ENCODE measurements at places on chromosomes 5 and 9.

DNA sequence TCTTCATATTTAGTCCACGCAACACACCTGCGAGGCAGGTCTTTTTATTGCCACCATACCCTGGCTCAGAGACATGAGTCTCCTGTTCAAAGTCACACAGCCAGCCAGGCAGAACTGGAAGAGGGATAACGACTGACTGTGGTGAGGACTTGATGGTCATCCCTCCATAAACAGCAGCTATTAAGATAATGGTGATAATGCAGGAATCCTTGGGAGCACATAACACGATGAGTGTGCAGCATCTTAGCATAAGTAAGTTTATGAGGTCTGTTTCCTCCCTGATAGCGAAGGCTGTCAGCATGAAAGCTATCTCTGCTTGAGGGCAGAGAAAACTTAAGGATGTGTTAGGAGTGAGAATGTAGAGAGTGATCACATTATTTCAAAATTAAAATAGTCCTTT is 30.9 kb downstream of the KCTD16 start:
- no peak for DNase-seq

DNA sequence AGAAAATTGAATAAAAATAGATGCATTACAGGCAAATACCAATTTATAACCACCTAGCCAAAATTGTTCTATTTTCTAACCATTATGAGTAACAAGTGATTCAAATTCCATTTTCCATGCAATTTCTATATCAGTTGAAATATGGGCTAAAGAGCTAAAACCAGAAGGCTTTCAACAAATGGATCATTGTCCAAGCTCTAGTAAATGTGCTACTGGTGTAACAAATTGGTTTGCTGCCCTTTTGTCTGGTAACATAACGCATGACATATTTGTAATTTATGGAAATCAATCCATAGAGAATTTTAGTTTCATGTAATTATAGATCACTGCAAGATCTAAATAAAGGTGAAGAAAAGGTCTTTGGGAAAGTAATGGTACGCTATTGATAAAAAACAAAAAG is 708.0 kb upstream of the GRAMD2B start:
- DNase-seq = no peak

- DNase-seq = no peak
Measured at GRCh38 chr5:112684737-112685136, 52.9 kb upstream of the APC start.

GRCh38 chr5:158174026-158174425 is 315.1 kb upstream of the CLINT1 start:
- no peak for DNase-seq

- peak; percentile 44 for DNase-seq
Measured at GRCh38 chr9:132160802-132161742, 786 bp upstream of the NTNG2 start.

- DNase-seq = no peak
Measured at GRCh38 chr9:27990524-27990923, 417.2 kb upstream of the C9orf72 start.

- no peak for DNase-seq
Measured at GRCh38 chr5:95836544-95836943, 14.0 kb upstream of the GLRX start.

DNA sequence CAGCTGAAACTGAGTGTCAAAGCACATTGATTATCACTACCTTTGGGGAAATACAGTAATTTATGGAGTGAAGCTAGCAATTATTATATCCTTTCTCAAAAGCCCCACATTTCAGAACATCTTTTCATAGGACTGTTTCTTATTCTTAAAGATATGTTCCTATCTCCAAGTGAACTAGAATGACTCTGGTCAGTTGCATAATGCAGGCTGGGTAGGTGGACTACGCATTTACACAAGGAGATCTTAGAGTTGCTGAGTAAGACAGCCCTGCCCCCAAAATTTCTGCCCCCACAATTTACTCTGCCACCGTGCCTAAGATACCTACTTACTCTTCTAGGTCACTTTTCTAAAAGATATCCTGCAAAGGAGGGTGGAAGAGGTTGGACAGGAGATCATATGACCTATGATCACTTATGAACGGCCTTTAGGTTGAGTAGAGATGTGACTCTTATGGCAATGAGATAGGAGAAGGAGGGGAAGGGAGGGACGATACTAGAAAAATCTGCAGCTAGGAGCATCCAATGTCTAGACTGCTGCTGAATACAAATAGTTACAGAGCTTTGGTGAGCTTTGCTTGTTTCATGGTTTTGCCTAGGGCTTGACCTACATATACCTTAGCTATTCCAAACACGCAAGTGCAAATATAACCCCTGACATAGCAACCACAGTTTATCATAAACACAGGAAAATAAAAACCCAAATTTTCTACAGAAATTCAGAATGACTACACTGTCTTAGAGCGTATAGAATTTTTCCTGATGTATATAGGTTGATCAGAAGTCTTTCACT is 121.7 kb downstream of the GLIS3 start:
- no peak for DNase-seq

DNA sequence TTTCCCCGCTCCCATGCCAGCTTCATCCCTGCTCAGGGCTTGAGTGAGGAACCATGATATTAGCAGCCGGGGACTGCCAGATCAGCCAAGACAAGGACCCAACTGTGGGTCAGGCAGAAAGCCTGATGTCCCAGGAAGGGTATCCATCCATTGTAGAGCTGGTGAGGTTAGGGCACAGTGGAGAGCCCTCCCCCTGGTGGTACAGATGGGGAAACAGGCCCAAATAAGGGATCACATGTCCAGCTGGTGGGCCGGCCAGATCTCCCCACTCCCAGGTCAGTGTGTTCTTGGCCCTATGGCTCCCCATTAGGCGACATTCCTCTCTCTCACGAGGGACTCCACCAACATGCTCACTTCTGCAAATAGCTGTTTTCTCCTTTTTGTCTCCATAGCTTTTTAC is 9.0 kb downstream of the CDX1 start:
- DNase-seq = peak; percentile 70

DNA sequence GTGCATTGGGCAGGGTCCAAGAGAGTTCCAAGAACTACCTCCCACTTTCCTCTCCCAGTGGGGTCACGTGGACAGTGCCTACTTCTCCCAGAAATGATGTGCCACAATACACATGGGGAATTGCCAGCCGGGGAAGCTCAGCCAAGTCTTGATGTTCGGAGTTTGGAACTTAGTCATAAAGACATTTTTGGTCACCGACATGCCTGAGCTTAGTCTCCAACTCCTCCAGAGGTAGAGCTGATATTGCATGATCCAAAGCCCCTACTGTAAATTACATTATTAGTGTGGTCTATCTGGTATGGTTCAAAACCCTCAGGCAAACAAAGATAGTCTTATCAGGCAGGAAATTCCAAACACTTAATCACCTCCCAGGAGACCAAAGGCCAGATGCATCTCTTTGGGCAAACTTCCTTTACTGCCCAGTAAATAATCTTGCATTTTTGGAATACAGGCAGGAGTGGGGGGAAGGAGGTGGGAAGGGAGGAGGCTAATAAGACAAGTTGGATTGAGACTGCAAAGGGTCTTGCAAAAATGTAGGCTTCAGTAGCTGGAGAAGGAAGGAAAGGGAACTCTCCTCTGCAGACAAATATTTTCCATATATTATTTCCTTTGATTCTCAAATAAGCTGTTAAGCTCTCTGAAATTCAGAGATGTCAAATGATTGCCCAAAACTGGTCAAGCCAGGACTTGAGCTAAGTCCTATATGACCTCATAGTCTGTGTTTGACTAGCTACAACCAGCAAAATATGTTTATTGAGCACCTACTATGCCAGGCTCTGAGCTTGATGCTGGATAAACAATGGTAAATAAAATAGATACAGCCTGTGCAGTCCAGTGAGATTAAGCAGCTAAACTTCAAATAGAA is 99.4 kb downstream of the DRD1 start:
- DNase-seq = no peak

DNA sequence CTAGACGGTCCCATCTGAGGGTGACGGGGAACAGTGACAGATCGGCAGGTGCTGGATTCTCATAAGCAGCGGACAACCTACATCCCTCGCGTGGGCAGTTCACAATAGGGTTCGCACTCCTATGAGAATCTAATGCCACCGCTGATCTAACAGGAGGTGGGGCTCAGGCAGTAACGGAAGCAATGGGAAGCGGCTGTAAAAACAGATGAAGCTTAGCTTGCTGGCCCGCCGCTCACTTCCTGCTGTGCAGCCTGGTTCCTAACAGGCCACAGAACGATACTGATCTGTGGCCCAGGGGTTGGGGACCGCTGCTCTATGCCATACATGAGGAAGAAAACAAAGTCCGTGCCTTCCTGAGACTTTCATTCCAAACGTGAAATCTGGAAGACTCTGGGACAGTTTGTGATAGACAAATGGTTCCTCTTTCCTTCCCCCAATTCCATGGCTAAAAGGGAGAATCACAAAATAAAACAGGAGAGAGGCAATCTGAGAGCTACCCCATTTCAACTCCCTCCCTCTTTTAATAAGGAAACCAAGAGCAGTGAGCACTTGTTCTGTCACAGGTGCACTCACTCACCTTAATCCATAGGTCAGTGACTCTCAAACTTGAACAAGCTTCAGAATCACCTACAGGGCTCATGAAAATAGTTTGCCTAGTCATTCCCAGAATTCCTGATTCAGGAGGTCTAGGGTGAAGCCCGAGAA is 12.1 kb downstream of the PDCL start:
- DNase-seq = no peak

DNA sequence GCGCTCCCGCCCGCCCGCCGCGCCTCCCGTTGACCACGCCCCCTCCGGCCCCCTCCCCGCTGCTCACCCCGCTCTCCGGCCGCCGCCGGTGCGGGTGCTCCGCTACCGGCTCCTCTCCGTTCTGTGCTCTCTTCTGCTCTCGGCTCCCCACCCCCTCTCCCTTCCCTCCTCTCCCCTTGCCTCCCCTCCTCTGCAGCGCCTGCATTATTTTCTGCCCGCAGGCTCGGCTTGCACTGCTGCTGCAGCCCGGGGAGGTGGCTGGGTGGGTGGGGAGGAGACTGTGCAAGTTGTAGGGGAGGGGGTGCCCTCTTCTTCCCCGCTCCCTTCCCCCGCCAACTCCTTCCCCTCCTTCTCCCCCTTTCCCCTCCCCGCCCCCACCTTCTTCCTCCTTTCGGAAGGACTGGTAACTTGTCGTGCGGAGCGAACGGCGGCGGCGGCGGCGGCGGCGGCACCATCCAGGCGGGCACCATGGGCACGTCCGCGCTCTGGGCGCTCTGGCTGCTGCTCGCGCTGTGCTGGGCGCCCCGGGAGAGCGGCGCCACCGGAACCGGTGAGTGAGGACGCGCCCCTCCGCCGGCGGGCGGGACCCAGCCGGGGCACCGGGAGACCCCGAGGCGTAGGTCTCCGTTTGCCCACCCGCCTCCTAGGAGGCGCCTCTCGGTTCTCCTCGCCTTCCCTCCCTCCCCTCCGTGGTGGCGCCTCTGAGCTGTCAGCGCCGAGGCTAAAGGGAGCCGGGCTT is at the start of gene VLDLR:
TSS of gene VLDLR (plus strand) at position 66 of the 739 bp plus-strand sequence. CDS start at position 469, 403 bp downstream.
- DNase-seq = peak; percentile 50

DNA sequence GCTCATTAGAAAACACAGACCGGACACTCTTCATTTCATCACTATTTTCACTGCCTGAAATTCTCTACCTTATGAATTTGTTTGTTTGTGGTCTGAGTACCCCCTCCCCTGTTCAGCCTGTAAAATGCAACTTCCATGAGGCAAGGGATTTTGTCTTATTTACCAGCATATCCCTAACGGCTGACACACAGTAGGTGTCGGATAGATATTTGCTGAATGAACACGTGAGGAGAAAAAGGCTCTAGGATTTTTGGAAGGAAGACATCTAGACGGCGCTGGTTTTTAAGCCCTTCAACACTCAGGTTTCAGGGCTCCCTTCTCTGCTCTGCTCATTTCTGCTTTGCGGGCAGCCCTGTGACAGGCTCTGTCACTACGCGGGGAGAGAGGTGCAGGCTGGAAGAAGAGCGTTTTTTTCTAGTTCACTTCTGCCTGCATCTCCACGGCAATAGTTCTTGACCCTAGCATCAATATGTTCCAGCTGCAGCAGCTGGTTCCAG is 41.0 kb downstream of the KCNMB1 start:
- no peak for DNase-seq

DNA sequence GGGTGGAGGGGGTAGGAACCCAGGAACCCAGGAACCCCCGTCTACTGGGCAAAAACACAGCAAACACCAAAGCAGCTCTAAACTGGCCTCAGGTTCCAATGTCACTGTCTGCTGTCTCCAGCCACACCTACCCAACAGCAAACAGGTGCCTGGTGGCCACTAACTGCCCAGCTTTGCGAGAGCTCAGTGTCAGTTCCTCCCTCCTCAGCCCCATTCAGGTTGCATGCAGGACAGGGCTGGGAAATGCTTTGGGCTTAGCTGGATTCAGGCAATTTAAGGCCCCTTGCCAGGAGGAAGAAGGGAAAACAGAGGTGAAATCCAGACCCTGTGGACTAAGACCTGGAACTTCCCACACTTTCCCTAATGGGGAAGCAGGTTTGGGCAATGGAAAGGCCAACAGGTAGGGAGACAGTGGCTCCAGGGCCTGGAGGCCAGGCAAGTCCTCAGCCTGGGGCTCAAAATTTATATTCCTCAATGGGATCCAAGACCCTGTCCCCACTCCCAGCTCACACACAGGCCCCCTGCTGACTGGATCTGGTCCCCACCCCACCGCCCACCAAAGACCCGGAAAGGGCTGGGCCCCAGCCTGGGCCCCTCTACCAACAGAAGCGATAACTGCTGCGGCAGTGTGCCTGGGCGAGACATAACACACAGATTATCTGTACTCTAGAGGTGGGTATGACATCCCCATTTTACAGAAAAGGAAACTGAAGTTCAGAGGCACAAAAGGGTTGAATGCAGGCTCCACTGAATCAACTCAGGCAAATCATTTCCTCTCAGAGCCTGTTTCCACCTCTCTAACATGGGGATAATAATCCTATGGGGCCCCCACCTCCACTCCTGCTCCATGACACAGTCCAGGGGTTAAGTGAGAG is 3.5 kb downstream of the EEIG1 start:
- no peak for DNase-seq

DNA sequence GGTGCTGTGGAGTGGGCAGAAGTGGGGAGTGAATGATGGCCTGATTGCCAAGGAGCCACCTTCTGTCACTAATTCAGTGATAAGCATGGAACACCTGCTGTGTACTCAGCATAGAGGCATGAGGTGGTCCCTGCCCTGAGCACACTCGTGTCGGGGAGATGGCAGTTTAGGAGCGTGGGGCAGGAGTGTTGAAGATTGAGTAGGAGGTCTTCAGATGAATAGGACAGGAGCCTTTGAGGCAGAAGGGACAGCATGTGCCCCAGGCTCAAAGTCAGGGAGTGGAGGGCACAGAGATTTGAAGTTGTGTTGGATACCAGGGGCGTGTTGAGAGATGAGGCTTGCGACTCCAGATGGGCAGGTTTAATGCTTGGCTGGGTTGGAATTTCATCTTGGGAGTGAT is 55.0 kb downstream of the ZNF618 start:
- DNase-seq = no peak

DNA sequence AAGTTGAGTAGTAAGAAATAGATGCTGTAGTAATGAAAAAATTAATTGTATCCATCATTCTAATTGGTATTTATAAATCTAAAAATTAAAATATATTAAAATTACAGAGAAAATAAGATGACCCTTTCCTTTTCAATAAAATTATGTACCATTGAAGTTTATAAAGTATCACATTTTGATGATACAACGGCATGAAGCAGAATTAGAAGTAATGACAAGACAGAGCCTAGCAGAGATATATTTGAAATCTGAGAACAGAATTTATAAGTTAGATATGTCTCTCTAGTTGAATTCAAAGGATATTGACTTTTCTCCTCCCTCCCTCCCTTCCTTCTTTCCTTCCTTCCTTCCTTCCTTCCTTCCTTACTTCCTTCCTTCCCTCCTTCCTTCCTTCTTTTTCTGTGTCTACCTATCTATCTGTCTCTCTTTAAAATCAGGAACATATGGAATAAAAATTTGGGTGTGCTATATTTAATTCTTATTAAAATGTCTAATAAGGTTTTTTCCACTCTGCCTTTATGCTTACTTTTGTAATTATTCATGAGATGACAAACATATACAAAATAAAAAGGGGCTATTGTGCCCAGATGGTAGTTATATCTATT is 258.5 kb upstream of the CD180 start:
- DNase-seq = no peak

Measured in HEK293T (cell line).